ENCODE measurements at places on chromosomes 4 and X.

DNA sequence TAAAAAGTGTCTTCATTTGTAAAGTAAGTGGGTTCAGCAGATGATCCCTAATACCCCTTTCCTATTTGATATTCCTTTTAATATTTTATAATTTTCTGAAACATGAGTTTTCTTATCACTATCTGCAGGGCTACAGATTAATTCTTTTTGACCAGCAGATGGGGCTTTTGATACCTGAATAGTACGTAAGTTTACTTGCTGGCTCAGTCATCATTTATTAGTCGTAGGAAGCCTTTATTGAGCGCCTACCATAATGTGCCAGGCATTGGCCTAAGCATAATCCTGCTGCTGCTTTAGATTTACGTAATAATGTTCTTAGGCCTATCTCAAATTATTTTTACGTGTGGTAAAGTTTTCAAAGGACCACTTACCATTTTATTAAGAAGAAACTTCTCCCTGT is 33.1 kb downstream of the OSTC start:
- DNase-seq = no peak

DNA sequence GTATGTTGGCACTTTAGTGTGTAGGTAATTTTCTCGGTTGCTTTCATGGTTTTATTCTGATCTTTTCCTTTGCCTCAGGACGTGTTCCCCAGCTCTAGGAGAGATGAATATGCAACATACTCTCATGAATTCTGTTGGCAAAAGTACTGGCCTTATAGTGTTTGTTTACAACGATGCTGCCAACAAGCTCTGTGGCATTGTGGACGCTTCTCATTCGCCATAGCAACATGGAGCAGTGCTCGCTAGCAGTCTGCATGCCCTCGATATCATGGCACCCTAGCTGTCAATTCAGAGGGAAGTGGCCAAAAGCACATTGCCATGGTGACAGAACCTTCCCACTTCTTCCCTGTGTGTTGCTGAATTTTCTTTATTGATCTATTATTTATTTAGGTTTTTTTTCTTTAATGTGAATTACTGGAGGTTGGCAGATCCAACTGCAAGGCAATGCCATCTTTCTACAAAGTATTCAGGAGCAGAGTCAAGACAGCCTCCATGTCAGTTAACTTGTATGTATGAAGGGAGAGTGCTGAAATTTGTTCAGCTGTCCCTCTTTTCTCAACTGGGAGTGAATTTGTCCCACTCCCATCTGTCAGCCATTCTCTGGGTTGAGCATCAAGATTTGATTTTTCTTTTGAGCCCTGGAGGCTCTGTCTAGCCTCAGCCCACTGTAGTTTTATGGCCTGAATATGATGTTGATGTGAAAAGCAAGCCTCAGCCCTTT is 224.9 kb upstream of the VCX3A start:
- DNase-seq = no peak

DNA sequence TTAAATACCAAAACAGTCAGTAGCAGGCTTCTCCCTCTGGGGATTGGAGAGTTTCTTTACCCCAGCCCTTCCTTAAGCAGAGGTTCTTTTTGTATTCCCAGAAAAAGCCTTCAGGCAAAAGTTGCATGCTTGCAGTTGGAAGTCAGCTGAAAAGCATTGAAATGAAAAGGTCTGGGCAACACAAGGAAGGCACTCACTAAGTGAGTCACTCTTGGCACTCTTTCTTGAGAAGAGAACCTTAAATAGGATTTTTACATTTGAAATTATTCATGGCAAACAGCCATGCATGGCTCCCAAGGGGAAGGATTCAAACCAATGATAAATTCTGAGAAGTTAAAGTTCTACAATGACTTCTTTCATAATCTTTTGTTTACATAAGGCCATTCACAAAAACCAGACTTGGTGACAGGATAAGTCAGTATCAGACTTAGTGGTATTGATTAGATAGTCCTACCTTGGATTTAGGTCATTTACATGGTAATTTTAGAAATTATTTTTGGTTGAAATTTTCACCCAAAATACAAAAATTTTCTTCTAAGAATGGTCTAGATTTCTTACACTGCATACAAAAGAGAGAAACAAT is 2068.9 kb downstream of the PCDH7 start:
- no peak for DNase-seq

DNA sequence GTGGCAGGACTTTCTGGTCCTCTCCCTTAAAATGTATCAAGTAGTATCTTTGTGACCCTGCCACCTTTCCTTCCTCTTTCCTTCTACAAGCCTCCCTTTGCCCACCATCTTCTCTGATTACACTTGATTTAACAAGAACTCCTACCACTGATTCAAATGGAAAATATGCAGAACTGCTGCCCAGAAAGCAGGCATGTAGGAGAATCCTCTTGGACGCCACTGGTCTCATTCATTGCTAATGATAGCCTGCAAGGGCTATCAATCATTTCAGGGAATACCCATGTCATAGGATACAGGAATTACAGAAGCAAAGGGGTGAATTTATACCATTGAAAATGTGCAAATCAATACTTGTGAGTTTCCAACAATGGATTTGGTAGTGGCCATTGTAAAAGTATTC is 294.6 kb upstream of the NRK start:
- DNase-seq = no peak

DNA sequence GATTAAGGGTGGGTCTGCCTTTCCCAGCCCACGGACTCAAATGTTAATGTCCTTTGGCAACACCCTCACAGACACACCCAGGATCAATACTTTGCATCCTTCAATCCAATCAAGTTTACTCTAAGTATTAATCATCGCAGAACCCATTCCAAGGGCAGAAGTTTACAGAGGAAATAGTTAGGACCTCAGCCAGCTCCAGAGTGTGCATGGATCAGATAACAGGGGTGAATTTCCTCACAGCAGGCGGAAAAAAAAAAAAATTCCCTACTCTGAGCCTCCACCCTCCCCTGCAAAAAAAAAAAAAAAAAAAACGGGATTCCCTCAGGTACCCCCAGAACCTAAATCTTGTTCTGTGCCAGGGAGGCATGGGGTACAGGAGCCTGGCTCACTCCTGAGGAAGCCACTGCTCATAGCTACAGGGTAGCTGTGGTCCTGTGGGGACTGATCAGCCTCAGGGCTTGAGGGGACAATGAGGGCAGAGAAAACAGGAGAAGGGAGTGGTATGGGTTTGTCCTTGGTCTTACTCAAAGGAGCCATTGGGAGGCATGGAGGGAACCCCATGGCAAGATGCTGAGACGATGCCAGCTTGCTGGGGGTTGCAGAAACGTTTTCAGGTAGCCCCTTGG is 113.0 kb downstream of the DHRSX start:
- DNase-seq = no peak

GRCh38 chrX:13891377-13892140 is 74.7 kb upstream of the GPM6B start:
- no peak for DNase-seq

DNA sequence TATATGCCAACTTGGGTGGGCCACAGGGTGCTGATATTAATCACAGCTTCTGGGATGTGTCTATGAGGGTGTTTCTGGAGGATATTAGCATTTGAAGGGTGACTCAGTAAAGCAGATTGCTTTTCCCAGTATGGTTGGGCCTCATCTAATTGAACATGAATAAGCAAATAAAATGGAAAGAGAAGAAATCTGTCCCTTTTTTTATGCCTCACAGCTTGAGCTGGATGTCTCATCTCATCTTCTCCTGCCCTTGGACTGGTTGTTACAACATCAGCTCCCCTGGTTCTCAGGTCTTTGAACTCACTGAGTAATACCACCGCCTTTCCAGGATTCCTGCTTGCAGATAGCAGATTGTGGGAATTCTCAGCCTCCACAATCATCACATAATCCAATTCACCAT is 1149.2 kb downstream of the PCDH18 start:
- no peak for DNase-seq

DNA sequence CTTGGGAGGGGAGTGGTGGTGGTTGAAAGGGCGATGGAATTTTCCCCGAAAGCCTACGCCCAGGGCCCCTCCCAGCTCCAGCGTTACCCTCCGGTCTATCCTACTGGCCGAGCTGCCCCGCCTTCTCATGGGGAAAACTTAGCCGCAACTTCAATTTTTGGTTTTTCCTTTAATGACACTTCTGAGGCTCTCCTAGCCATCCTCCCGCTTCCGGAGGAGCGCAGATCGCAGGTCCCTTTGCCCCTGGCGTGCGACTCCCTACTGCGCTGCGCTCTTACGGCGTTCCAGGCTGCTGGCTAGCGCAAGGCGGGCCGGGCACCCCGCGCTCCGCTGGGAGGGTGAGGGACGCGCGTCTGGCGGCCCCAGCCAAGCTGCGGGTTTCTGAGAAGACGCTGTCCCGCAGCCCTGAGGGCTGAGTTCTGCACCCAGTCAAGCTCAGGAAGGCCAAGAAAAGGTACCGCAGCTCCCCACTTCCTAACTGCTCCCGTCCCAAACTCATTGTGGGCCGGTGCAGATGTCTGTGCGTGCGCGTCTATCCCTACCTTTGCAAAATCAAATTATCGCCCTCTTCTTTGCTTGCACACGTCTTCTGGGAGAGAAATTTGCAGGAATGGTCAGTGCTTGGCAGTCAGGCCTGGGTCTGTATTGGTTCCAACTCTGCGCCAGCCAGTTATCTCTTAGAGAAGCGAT is 533 bp downstream of the IL15 start:
- peak; percentile 6 for DNase-seq

GRCh38 chr4:6322761-6323566 is 53.3 kb downstream of the WFS1 start:
- no peak for DNase-seq

- no peak for DNase-seq
Measured at GRCh38 chr4:175531405-175532091, 280.5 kb downstream of the GPM6A start.

GRCh38 chr4:52949336-52949735 is 87.2 kb downstream of the RASL11B start:
- DNase-seq = no peak

GRCh38 chr4:88937081-88937480 is 119.9 kb downstream of the FAM13A start:
- DNase-seq = no peak

- no peak for DNase-seq
Measured at GRCh38 chr4:89878611-89879010, 16.0 kb upstream of the MMRN1 start.

- no peak for DNase-seq
Measured at GRCh38 chr4:143667461-143667860, 33.0 kb downstream of the FREM3 start.

DNA sequence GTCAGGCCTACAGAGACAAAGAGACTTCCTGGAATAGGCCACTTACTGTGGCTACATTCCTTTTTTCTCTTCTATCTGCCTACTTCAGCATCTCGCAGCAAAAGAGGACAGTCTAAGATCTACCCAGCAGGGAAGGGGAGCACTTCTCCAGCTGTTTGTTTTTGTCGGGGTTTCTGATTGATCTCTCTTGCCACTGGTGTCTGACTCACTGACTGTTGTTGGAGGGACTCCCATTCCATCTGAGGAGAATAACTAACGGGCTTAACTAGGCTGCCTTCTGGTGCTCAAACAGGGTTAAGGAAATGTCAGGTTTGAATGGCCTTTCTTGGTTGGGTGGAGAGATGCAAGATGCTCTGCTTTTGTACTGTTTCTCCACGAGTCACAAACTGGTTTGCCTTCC is 100.2 kb upstream of the TMEM164 start:
- no peak for DNase-seq

- no peak for DNase-seq
Measured at GRCh38 chr4:2546286-2546823, 9.9 kb downstream of the FAM193A start.

GRCh38 chr4:184313702-184314659 is 96.3 kb upstream of the ENPP6 start:
- DNase-seq = no peak

DNA sequence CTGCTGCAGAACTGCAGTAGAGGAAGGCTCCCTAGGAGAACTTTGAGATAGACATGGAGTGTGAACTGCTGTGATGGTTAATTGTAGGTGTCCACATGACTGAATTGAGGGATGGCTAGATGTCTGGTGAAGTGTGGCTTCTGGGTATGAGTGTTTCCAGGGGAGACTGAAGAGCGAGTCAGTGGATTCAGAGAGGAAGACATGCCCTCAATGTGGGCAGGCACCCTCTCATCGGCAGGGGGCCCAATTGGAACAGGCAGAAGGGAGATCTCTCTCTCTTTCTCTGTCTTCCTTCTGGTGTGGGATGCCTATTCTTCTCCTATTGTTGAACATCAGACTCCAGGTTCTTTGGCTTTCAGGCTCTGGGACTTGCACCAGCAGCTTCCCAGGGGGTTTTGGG is 304.7 kb upstream of the GATB start:
- no peak for DNase-seq

GRCh38 chr4:39706741-39707511 is 9.0 kb downstream of the UBE2K start:
- no peak for DNase-seq

DNA sequence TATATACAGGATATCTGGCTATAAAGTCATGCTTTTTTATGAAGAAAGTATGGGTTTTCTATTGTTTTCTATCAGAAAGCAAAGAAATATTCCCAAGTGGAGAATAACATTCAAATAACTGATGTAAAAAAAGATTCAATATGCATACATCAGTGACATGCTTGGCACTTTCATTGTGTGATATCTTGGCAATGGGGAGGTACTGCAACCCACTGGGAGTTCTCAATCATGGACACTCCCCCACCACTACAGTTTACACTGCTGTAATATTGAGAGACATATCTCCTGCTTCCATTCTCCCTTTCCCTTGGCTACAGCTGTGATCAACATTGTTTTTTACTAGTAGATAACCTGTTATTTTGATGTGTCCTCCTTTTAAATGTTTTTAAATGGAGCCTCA is 257.8 kb downstream of the CAMK2D start:
- DNase-seq = no peak

DNA sequence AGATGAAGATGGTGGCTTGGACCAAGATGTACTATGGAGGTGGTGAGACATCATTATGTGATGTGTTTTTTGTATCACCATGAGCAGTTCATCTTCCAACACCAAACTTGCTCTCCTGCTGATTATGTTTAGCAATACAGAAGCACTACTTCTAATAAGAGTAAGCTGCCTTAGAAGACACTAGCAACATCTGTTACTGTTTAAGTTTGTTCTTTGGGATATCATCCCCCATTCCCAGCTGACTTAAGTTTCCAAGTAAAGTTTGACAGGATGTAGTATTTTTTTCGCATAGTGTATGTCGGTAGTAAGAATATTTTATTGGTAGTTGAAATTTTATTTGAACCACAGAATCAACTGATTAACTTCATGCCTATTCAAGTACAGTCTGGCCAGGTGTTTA is 123.5 kb upstream of the BMPR1B start:
- no peak for DNase-seq

- no peak for DNase-seq
Measured at GRCh38 chr4:87060957-87061356, 126.1 kb downstream of the AFF1 start.

DNA sequence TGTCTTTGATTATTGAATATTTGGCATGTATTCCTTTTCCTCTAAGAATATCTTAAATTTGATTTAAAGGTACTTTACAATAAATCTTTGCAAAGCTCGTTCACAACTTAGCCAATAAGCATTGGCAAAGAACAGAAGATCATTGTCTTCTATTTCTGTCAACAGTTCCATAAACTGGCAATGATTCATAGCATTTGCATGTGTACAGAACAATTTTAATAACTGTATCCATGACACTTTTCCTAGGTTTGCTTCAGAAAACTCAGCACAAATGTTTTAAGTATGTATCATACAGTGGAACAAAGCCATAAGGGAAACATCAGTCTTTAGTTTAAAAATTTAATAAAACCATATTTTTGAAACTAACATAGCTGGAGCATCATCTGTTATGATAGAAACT is 462.7 kb upstream of the RPS6KA3 start:
- no peak for DNase-seq

- no peak for DNase-seq
Measured at GRCh38 chrX:108029928-108030711, 14.7 kb upstream of the VSIG1 start.
